ENCODE measurements at places on chromosomes 5 and 9.

GRCh38 chr9:129936222-129936621, 101.0 kb downstream of the USP20 start:
- no peak for DNase-seq

- DNase-seq, result no peak
These were observed 95.5 kb downstream of the PDE8B start for GRCh38 chr5:77305956-77306355.

GRCh38 chr9:128190516-128191405, 611 bp downstream of the CIZ1 start:
- no peak for DNase-seq

DNA sequence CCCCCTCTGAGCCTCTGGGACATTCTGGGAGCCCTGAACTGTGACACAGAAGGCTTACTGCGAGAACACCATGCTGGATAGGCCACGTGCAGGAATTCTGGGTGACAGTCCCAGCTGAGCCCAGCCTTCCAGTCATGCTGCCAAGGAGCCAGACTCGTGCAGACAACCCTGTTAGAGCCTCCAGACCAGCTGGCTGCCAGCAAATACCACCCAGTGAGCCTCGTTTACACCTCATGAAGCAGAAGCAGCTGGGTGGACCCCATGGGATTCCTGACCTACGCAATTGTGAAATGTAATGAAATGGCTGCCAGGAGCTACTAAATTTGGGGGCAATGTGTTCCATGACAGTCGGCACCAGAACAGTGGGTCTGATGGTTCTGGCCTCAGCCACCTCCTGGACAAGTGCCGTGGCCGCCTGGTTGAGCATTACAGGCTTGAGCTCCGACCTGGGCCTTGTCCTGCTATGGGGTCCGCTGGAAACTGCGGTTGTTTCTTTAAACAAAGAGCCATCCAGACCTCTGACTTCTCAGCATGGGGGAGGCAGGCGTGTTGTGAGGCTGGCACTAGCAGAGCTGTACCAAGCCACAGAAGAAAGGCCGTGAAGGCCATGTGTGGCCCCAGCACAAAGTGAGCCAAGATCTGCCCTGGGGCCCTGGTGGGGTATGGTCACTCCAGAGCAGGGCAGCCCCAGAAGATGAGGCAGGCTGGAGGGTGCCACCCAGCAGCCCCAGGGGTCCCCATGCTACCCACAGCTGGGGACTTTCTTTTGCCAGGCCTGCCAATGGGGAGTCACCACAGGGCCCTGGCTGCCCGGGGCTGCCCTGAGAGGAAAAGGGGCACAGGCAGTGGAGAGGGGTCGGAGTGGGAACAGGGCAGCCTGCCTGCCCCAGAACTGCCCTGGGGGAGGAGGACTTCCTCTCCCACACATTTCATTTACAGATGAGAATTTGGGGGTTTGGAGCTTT, 19.3 kb upstream of the RXRA start:
- no peak for DNase-seq

GRCh38 chr5:437281-437771, 5.7 kb upstream of the EXOC3 start:
- DNase-seq, result peak; percentile 46

GRCh38 chr5:76808141-76808691, 10.6 kb upstream of the F2RL1 start:
- no peak for DNase-seq

GRCh38 chr5:95102687-95103086, 182.2 kb downstream of the MCTP1 start:
- no peak for DNase-seq

DNA sequence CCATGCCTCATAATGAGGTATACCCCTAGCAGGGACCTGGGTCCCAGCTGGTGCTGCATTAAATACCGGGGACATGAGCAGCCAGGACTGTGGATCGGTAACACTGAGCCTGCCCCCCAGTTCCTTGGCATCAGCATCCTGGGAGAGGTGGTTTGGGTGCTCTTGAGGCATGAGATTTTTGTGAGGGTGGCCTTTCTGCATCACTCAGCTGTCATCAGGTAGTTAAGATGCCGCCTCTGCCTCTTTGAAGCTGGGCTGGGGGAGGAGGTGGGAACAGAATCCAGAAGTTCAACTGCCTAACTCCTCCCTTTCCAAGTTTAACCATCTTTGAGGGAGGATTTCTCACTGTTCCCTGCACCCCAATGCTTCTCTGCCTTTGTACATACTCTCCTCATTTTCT, 112.7 kb downstream of the PDZD2 start:
- no peak for DNase-seq

- DNase-seq, result peak; percentile 73
These were observed 599 bp downstream of the RAD1 start for GRCh38 chr5:34914671-34915138.

- DNase-seq, result no peak
These were observed 452.0 kb upstream of the ZNF608 start for GRCh38 chr5:125198270-125198974.

- DNase-seq, result no peak
These were observed 2.8 kb downstream of the SUSD3 start for GRCh38 chr9:93061260-93061751.

- DNase-seq, result no peak
These were observed 12.6 kb downstream of the FAM78A start for GRCh38 chr9:131263701-131264100.

- DNase-seq, result no peak
These were observed 5.7 kb upstream of the BRD3 start for GRCh38 chr9:134073500-134073899.

DNA sequence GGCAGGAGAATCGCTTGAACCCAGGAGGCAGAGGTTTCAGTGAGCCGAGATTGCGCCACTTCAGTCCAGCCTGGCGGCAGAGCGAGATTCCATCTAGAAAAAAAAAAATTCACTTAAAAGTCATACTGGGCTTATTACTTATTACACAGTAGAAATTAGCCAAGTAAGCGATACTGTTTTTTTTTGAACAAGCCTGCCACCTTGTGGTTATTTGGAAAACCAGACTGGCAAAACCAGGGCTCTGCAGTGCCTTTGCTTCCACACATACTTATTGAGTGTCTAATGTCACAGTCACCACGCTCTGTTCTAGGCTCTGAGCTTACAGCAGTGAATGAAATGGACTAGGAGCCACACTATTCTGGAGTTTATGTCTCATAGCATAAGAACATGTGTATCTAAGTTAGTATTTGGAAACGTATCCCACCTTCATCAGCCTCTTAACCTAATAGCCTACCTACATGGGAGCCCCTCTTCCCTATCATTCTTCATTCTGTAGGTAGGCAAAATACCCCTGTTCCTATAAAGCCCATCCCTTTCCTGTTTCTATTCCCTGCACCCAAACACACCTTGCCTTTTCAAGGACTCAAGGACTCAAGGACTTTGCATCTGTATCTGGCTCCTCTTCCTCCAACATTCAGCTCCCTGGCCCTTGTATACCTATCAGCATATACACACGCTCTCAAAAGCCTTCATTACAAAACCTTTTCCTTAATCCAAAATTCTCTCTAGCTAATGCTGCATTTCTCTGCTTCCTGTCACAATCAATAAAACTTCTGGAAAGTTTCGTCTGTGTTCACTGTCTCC, 13.9 kb upstream of the BASP1 start:
- no peak for DNase-seq

GRCh38 chr9:28834156-28834555, 1260.9 kb upstream of the C9orf72 start:
- no peak for DNase-seq

GRCh38 chr5:76521240-76521758, 101.9 kb downstream of the F2RL2 start:
- DNase-seq, result no peak

DNA sequence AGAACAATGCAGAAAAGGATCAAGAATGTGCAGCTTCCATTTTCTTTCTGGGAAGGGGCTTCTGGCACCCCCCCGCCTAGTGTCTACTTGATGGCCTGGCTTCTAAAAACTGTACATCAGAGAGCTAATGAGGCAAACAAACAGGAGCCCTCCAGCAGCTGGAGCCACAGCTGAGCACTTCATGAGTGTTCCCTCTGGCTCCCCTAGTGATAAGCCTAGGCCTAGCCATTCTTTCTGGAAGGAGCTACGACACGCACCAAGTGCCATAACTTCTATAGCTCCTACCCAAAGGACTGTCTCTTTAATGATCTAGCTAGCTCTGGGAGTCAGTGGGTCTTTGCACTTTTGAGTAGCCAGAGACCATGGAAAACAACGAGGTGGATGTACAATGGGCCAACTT, 66.1 kb downstream of the DNAH5 start:
- no peak for DNase-seq

- no peak for DNase-seq
These were observed 12.5 kb upstream of the SYNPO start for GRCh38 chr5:150627731-150628545.

GRCh38 chr9:28127101-28127500, 553.8 kb upstream of the C9orf72 start:
- no peak for DNase-seq

- no peak for DNase-seq
These were observed 54.4 kb downstream of the ITGA1 start for GRCh38 chr5:52842111-52842510.

DNA sequence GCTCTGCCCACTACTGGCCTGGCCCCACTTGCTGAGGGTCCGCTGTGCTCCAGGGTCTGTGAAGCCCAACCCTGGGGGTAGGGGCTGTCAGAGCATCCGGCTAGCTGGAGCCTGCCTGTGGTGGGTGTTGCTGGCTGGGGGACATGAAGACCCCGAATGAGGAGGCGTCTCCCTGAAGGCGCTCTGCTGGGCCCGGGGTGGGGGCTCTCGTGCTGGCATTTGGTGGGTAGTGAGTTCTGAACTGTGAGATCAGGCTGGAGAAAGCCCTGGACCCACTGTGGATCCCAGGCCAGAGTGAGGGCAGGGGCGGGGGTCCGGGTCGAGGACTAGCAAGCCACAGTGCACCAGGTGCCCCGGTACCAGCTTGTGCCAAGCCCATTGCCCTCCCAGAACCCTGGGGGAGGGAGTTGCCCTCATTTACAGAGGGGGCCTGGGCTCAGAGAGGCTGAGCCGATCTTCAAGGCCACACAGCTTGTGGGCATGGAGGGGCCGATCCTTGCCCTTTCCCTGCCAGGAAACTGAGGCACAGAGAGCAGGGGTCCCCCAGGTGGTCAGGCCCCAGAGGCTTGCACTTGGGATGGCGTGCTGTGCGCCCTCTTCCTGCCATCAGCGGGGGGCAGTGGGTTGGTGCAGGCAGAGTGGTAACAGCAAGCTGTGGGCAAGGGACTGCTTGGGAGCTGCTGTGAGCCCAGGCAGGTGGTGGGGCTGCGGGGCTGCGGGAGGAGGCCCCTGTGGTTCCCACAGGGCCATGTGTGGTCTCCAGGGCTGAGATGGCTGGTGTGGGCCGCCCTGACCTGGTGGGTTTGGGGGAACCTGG, 15.9 kb downstream of the RXRA start:
- no peak for DNase-seq

DNA sequence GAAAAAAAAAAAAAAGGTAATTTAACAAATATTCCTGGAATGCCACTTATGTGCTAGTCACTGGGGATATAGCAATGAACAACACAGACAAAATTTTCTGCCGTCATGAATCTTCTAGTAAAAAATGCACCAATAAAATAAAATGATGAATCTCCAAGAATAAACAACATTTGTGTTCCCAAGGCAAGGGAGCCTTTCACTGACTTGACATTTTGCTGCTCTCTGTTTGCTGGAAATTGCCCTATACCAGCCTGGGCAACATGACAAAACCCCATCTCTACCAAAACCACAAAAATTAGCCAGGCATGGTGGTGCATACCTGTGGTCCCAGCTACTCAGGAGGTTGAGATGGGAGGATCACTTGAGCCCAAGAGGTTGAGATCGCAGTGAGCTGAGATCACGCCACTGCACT, 64.5 kb upstream of the ERBIN start:
- no peak for DNase-seq

- no peak for DNase-seq
These were observed 103.5 kb downstream of the GCNT1 start for GRCh38 chr9:76562511-76562911.

DNA sequence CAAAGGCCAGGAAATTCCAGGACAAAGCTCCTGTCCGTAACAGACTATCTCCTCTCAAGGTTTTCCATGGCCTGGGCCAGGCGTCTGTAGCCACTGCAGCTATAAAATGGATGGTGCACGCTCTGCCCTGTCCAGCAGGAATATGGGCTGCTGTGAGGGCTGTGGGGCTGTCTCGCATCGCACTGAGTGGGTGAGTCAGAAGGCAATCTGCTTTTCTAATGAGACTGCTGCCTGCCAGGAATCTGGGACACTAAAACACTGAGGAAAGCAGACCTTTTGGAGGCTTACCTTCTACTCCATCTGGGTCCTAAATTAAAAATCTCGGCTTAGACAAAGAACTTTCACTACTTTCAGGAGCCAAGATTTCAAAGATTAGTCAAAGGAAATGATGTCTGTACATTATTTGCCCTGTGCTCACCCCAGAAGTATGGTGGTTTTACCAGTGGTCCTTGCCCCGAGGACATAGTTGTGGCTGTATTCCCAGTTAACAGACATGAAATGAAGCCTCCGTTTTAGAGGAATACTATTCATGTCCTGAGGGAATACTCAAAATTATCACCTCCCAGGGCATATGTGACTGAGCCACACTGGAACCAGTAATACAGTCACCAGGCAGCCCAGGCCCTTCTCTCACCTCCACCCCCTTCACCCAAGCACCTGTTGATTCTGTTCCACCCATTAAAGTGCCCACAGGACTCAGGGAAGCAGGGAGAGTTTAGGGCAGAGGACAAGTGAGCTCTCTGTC, 56.4 kb downstream of the PFDN1 start:
- DNase-seq, result no peak

GRCh38 chr9:36135741-36136271, 727 bp upstream of the GLIPR2 start:
- no peak for DNase-seq

- no peak for DNase-seq
These were observed 133.1 kb downstream of the MACIR start for GRCh38 chr5:103391659-103392058.

GRCh38 chr5:50697739-50698138, 31.3 kb downstream of the PARP8 start:
- no peak for DNase-seq

DNA sequence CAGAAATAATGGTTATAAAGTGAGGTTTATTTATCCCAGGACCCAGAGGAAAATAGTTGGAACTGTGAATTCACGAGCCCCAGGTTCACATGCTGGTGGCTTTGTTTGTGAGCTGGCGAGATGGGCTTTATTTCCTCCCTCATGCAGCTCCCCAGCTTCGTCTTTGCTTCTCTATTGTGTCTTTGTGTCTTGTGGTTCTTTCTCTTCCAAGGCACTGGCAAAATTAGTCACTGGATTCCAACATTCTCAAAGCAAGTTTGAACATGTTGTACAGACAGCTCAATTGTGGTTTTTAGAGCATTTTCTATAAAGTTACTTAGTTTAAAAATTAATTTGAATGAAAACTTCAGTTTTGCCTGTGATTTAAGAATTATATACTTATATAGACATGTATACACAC, 7.2 kb downstream of the NDUFS6 start:
- peak; percentile 17 for DNase-seq

Data from activated effector memory CD4-positive, alpha-beta T cell treated with anti-CD3 and anti-CD28 coated beads, Interleukin-2, amount 50 U/mL, for 16 hours (primary cell).